ENCODE measurements at places on chromosomes 11 and 22.
A peak's percentile ranks its signal among the peaks of the same experiment; 100 is the strongest.

DNA sequence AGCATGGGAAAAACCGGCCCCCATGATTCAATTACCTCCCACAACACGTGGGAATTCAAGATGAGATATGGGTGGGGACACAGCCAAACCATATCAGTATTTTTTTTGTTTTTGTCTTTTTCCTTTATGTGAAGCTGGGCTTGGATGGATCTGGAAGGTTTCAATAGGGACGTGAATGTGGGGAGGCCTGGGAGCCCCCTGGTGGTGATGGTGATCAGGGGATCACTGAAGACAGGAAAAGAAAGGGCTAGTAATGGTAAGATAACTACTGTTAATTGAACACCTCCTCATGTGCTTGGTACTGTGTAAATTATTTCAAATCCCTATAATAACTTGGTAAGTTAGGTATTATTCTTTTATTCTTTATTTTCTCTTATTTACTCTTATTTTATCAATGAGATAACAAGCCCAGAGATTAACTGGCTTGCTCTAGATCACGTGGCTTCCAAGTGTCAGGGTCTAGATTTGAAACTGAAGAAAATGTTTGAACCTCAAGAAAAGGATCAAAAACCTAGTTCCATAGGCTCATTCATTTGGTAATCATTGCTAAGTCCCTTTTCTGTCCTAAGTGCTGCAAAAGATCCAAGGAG is 364.2 kb downstream of the TENM4 start:
- no peak for DNase-seq

DNA sequence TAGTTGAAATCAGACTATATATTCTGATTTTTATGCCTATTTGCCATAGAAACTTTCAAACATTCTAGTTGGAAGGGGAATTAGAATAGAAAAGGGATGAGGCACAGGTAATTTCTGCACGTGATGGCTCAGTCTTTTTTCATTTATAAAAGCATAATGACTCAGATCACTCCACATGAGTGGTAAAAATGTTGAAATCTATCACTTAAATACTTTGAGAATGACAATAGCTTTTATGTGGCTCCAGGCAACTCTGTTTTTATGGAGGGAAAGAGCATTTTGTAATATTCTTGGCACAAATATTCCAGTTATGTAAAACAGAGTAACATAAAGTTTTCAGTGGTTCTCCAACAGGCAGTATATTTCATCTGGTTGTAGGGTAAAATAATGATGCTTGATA is 5.9 kb upstream of the MMP3 start:
- no peak for DNase-seq

GRCh38 chr11:97717922-97718321 is 1302.8 kb upstream of the CNTN5 start:
- DNase-seq = no peak

- DNase-seq = peak; percentile 30
Observed at GRCh38 chr11:70618431-70619101, 220.2 kb downstream of the CTTN start.

DNA sequence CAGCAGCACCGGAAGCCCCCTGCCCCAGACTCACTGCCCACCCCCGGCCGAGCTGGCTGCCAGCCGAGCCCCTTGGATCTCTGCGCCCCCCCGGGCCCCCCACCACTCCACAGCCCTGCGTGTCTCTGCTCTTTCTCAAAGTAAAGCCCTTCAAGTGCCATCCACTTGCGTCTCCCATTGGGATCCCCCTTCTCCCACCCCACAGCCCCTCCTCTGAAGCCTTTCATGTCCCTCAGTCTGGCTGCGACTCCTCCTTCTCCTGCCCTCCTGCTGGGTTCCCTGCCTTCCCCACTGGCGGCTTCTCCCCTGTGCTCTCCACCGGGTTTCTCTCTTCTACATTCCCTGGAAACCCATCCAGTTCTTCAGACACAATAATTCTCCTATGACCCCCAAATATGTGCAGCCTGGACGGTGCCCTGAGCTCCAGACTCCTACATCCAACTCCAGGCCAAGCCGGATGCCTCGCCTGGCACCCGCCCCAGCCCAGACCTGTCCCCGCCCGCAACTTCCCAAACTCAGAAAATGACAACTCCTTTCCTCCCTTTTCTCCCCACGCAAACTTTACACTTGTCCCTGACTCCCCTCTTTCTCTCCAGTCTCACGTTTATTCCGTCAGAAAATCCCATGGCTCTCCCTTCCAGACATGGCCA is 108.9 kb downstream of the WNT7B start:
- DNase-seq = no peak

DNA sequence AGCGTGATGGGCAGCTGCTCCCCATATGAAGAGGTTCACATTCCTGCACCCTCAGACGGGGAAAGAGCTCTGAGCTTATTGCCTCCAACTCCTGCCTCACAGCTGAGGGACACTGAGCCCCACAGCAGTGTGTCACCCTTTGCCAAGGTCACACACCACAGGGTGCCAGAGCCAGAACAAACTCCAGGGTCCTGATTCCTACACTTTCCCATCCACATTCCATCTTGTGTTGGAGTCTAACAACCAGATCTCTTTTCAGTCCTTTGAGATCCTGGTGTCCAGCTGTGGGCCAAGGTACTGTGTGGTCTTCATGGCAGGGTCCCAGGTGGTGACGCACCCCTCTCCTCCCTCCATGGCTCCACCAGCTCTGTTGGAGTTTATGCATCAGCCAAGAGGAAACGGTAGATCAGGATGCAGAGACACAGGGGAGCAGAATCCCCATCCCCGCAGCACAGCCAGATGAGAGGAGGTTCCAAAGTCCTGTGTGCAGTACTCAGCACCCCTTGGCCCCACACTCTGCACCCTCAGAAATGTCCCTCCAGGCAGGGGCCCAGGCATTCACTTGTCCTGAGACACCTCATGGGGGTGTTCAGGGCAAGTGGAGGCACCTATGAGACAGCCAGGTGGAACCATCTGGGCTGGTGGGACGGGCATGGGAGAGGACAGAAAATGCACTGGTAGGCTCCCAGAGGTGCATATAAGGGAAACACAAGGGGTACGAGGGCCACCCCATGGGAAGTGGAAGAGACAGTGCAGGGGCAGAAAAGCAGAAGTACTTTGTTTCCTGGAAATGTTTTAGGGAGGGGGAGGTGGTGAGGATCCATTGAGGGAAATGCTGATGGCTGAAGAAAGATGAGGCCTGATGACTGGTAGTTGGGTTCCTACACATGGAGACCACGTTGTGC is 32.6 kb upstream of the GNAZ start:
- no peak for DNase-seq

GRCh38 chr11:71429701-71430100 is 18.5 kb downstream of the DHCR7 start:
- DNase-seq = no peak

GRCh38 chr11:65918211-65919140 is at the start of gene C11orf68:
TSS of gene C11orf68 (minus strand) at chr11:65919062. CDS start at chr11:65919031, 31 bp downstream.
- DNase-seq = no peak

- no peak for DNase-seq
Observed at GRCh38 chr22:42745118-42745517, 24.4 kb upstream of the A4GALT start.

GRCh38 chr22:26648011-26648497 is 9.3 kb upstream of the MIAT start:
- peak; percentile 85 for DNase-seq

GRCh38 chr11:28476049-28476448 is 367.9 kb downstream of the METTL15 start:
- no peak for DNase-seq

All from NCI-H2081 treated with DMSO at 0.1 percent for 48 hours (cell line).